Osteoblast (primary cell): ENCODE measurements at places on chromosomes 2 and 18. TPM values are rescaled to one million over a fixed set of nuclear protein-coding genes. Genes with fewer than 3 reads are reported as not detected.

DNA sequence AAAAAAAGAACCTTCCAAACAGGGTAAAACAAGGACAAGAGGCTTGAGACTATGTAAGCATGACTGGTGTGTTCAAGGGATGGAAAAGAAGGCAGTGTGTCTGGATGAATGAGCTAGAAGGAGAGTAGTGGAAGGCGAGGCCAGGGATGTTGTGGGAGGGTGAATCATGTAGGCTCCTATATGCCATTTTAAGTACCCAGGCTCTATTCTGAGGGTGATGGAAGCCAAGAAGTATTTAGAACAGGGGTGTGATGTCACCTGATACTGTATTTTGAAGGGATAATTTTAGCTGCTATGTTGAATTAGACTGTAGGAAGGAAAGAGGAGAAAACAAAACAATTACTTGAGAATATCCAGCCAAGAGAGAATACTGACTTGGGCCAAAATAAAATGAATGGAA, 524.7 kb upstream of the CRIM1 start:
- DNase-seq, result no peak

MBOAT2 gene
- 54.3 and 56.6 TPM in 2 replicates for total RNA-seq

- DNase-seq, result no peak
Observed at GRCh38 chr2:173193925-173194324, 118.3 kb downstream of the MAP3K20 start.

- no peak for DNase-seq
Observed at GRCh38 chr2:235049719-235050118, 97.9 kb downstream of the SH3BP4 start.

MOB1A gene
- total RNA-seq, result 122 and 133 TPM in 2 replicates

DNA sequence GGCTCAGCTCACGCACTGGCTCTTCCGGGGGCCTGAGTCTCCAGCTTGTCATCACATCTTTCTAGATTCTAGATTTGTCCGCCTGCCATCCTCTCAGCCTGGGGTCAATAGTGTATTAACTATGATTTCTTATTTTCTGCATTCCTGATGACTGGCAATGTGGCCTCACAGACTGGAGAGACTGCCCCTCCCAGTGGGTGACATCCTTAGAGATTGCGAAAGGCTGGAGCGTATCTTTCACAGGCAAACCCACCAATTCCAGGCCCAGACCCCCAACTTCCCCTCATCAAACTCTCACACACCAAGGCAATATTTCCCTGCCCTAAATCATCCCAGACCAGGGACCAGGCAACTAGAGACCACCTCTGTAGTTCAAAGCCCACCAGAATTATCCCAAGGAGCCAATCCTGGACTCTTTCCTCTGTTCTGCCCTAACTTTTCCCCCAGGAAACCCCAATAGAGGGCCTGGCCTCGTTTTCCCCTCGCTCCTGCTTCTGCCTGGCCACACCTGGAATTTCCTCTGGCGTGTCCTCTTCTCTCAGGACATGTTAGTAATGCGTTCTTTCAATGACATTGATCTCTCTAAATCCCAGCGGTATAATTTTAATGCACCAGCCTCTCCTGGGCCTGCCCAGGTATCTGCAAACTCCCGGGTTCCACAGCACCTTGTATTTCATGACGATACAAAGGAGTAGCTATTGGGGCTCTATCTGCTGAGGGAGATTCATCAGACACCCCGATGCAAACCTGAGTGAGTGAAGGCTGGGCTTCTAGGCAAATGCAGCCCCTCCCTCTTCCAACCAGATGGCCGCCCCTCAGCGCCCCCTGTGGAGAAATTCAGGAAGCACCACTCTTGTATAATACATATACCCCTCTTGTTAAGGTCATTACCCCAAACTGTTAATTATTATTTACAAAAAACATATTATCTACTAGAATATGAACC, 2.4 kb upstream of the KCNF1 start:
- no peak for DNase-seq

- DNase-seq, result no peak
Observed at GRCh38 chr2:73766349-73766748, 13.6 kb downstream of the DUSP11 start.

GRCh38 chr2:127588241-127588640, 52.8 kb downstream of the MYO7B start:
- DNase-seq, result no peak

- no peak for DNase-seq
Observed at GRCh38 chr2:234480337-234480736, 16.5 kb downstream of the ARL4C start.

DNA sequence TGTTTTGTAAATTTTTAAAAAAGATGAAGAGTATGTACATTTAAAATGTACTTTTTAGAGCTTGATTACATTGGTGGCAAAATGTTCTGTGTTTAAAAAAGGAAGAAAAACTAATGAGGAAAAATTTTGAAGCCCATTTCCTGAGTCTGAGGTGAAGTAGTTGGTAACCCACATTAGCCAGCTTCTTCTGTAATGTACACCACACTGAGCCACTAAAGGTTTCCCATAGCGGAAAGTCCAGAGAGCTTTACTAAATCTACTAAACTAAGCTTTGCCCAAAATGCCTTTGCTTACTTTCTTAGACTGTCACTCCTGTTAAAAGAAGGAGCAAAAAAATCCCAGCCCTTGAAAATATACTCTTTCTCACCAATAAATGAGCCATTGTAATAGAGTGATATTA, 804.8 kb upstream of the ZEB2 start:
- DNase-seq, result no peak

DNA sequence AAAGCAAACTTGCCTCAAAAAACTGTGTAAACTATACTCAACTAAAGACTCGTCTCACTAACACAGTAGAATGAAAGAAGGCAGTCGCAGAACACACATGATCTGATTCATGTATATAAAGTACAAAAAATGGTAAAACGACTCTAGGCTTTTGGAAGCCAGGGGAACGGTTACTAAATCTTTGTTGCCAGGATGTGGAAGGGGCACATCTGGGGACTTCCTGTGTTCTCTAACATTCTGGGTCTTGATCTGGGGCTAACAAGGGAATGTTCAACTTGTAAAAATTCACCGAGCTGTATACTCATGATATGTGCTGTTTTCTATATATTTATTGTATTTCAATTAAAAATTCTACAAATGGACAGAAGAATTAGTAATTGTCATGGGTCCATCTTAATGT, 14.3 kb upstream of the C2orf80 start:
- DNase-seq, result no peak

DNA sequence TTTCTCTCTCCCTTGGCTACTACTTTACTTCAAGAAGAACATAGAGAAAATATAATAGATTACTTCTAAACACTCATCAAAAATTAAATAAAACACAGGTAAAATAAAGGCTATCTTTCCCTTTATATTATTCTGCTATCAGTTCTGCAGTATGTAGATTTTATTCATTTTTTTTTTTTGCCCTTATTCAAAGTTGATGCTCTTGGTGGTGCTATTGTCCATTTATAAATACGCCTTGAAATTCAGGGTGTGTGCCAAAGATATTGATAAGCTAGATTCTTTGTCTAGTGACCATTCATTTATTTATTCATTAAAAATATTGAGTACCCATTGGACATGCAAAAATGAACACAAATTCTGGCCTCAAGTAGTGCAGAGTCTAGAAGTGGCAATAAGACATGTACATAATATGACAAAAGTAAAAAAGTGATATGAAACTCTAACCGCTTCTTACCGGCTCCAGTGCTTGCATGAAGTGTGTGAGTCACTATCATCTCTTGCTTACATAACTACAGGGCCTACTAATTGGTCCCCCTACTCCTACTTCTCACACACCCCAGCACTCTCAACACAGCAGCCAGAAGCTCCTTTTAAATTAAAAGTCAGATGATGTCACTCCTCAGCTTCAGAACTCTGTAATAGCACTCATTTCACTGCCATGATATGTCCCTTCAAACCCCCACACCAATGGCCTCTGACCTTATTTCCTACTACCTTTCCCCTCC, 208.3 kb upstream of the FANCL start:
- DNase-seq, result no peak

GRCh38 chr2:7015007-7015950, 98.1 kb downstream of the RNF144A start:
- no peak for DNase-seq

- DNase-seq, result no peak
Observed at GRCh38 chr2:145315053-145315452, 795.1 kb upstream of the ZEB2 start.

PAIP2B gene
- total RNA-seq, result 0.36 and 0.59 TPM in 2 replicates

PFN4 gene
- 0.88 TPM in 1 of 2 replicates, not detected in the other for total RNA-seq

RAMP1 gene
- 1.8 and 4.4 TPM in 2 replicates for total RNA-seq

VRK2 gene
- total RNA-seq, result 22.1 and 25.0 TPM in 2 replicates

DNA sequence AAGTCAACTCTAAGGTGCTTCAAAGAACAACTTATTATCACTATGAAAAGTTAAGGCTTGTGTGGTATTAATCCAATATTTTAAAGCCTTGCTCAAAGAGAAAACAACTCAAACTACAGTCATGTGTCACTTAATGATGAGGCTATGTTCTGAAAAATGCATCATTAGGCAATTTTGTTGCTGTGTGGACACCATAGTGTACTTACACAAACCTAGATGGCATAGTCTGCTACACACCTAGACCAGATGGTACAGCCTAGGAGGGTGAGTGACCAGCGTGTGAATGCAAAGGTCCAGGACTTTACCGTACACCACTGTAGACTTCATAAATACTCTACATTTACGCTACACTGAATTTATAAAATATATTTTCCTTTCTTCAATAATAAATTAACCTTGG, 3.0 kb downstream of the MBOAT2 start:
- DNase-seq, result no peak

BIRC6 gene
- 144 and 146 TPM in 2 replicates for total RNA-seq

IL18RAP gene
- not detected in 2 replicates for total RNA-seq

- DNase-seq, result no peak
Observed at GRCh38 chr2:4258563-4258962, 555.2 kb downstream of the DCDC2C start.
